Nephron progenitor cell (in vitro differentiated cells): ENCODE measurements at places on chromosomes 2 and 18.

DNA sequence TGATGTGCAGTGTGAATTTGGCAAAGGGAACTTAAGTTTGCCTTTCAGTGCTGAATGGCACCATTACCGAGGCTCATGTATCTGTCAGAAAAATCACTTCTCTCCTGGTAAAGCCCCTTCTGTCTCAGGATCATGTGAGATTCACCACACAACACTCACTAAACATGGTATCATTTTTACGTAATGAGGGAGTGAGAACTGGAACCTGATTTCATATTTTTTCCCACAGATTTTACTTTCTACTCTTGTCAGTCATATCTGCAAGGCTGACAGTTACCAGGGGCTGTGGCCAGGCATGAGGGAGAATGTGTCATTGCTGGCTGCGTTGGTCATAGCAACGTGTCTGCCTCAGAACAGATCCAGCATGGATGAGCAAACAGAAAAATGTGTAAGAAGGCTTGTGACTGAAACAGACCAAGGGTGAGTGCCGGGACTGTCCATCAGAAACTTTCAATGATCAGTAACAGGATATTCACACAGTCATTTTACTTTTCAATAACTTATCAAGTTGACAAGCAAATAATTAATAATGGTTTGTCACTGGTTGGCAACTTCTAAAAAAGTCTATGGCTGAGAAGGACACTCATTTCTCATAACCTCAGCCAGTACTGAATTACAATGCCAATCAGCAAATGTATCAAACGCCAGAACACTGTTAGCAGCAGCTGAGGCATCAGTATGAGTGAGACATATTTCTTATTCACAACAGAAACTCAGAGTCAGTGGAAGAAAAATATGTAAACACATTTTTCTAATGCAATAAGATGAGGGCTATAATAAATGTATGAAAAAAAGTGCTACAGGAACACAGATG, 100.5 kb downstream of the CDC42EP3 start:
- H3K4me3 ChIP-seq, result no peak overlapping the region
- H3K27me3 ChIP-seq, result no peaks in the 10 kb centered on the region
- no peak for DNase-seq

GRCh38 chr2:197011801-197012641, 85.5 kb upstream of the PGAP1 start:
- H3K27me3 ChIP-seq, result no peaks in the 10 kb centered on the region
- no peaks in the 10 kb centered on the region for H3K36me3 ChIP-seq
- peaks cover 23% of the 10 kb centered on the region for H3K4me1 ChIP-seq

DNA sequence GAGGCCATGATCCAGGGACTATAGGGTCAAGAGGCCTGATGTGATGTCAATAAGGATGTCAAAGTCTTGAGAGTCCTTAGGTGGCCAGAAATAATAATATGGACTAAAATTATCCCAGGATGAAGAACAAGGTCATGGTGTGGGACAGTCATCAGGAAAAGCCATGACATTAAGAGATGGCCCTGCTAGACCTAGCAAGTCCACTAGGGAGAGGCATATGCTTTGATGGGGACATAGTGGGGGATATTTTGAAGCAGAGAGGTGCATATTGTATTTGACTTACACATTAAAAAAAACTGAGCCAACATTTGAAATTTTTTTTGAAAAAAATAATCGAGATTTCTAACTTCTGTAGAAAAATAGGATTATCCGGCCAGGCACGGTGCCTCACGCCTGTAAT, 53.3 kb upstream of the CXCR4 start:
- no peak overlapping the region for H3K4me3 ChIP-seq
- peaks cover 74% of the 10 kb centered on the region for H3K4me1 ChIP-seq
- H3K27ac ChIP-seq, result no peak overlapping the region
- DNase-seq, result no peak

- peaks cover 4% of the 10 kb centered on the region for H3K27me3 ChIP-seq
- H3K4me3 ChIP-seq, result no peak overlapping the region
- H3K4me1 ChIP-seq, result peaks cover 18% of the 10 kb centered on the region
- peak; percentile 22 for DNase-seq
- H3K27ac ChIP-seq, result no peak overlapping the region
Measured at GRCh38 chr18:3148930-3149535, 70.7 kb downstream of the MYOM1 start.

- peaks cover 3% of the 10 kb centered on the region for H3K36me3 ChIP-seq
- H3K27ac ChIP-seq, result no peak overlapping the region
- no peaks in the 10 kb centered on the region for H3K4me1 ChIP-seq
- H3K4me3 ChIP-seq, result no peak overlapping the region
Measured at GRCh38 chr2:80392441-80392840, 87.9 kb upstream of the LRRTM1 start.

DNA sequence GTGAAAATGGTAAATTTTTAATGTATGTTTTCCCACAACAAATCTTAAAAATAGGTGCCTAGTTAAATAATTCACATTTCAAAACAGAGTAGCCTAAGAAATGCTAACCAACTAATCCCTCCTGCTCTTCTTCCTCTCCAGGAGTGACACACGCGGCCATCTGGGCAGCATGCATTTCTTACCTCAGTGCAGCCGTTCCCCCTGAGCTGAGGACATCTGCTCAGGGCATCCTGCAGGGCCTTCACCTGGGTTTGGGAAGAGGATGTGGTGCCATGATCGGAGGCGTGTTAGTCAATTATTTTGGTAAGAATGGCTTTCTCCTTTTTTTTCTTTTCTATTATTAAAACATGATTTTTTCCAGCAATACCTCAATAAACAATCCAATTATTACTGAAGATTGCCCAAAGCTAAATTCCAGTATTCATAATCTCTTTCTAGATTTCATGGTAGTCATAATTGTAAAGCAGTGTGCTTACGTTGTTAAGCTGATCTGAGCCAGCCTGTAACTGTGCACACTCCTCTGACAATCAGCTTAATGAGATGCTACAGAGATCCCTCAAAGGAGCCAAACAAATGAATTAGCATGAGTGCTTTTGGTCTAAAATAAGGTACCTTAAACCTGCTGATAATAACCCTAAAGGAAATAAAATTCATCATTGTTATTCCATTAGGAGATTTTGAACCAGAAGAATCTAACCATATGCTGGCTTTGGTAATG, 45.8 kb downstream of the NEMP2 start:
- H3K4me3 ChIP-seq, result no peak overlapping the region
- peaks cover 35% of the 10 kb centered on the region for H3K36me3 ChIP-seq
- DNase-seq, result no peak
- H3K4me1 ChIP-seq, result no peaks in the 10 kb centered on the region

DNA sequence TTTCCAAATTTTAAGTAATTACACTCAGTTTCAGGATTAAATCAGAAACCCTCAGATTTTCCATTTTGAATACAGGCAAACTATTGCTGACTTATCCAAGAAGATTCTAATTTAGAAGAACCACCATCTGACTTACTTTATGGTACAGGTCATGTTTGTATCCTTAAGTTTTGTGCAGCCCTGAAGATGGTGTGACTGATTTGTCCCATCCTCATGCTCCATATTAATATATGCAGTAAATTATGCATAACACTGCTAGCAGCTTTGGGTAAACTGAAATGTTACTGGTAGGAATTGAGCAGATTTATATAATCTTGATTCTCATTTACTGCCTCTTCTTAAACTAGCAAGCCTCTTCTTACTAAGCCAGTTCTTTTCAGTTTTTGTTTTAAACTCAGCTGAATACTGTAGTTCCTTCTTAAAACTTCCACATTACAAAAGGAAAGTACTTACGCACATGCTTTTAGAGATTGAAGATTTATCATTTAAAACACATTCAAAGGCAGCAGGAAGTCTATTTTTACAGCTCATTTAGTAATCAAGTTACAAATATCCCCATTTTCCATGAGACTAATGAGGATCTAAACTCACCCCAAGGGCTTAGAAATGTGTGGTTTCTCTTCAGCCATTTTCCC, 25.7 kb downstream of the MEX3C start:
- H3K4me3 ChIP-seq, result no peak overlapping the region
- DNase-seq, result no peak
- no peaks in the 10 kb centered on the region for H3K4me1 ChIP-seq
- H3K27me3 ChIP-seq, result no peaks in the 10 kb centered on the region
- no peak overlapping the region for H3K27ac ChIP-seq

- H3K27me3 ChIP-seq, result peaks cover 11% of the 10 kb centered on the region
- DNase-seq, result no peak
- H3K4me1 ChIP-seq, result peaks cover 53% of the 10 kb centered on the region
- H3K27ac ChIP-seq, result no peak overlapping the region
- peaks cover 24% of the 10 kb centered on the region for H3K36me3 ChIP-seq
Measured at GRCh38 chr18:48816554-48816953, 134.2 kb downstream of the SMAD7 start.

- no peaks in the 10 kb centered on the region for H3K27me3 ChIP-seq
- DNase-seq, result no peak
- H3K4me3 ChIP-seq, result no peak overlapping the region
Measured at GRCh38 chr2:206935991-206936842, 3.1 kb upstream of the CPO start.

DNA sequence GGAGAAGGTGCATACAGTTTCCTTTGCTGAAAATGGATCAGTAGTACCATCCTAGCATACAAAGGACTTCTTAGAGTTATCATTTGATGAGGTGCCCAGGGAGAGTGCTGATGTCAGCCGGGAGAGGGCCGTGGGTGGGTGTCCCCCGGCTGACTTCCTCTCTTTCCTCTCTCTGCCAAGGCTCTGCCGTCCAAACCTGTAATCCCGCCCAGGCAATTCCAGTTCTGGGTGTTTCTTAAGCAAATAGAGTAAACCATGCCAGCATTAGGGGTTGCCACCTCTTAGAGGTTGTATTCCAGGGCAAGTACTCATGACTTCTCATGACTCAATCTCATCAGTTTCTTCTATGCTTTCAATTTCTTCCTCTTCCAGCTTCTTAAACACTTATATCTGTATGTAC, 117.2 kb downstream of the GATA6 start:
- no peak overlapping the region for H3K27ac ChIP-seq
- no peaks in the 10 kb centered on the region for H3K4me1 ChIP-seq
- H3K27me3 ChIP-seq, result peaks cover 18% of the 10 kb centered on the region

- H3K36me3 ChIP-seq, result no peaks in the 10 kb centered on the region
- H3K27ac ChIP-seq, result no peak overlapping the region
- no peak for DNase-seq
- no peaks in the 10 kb centered on the region for H3K4me1 ChIP-seq
- no peaks in the 10 kb centered on the region for H3K27me3 ChIP-seq
Measured at GRCh38 chr2:150234787-150235446, 252.6 kb downstream of the RND3 start.

DNA sequence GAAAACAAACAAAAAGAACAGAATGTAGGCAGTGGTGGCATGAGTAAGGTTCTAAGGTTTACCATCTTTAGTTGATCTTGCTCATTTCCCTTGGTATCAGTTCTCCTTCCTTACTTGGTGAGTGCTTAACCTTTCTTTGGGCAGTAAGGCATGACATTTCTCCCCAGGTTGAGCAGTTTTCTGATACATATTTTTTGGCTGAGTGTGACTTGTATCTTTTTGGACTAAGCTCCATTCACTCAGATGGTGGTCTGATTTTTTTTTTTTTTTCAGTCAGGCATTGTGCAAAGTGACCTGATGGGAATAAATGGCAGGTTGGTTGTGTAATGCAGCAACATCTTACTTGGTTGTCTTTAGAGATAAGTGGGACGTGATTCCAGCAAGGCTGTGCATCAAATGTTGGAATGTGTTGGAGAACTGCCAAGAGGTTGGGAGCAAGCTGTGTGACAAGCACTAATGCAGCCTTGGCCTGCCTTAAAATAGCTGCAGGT, 15.1 kb downstream of the SPTBN1 start:
- peaks cover 3% of the 10 kb centered on the region for H3K27me3 ChIP-seq
- H3K27ac ChIP-seq, result no peak overlapping the region
- H3K4me3 ChIP-seq, result no peak overlapping the region
- no peaks in the 10 kb centered on the region for H3K36me3 ChIP-seq
- H3K4me1 ChIP-seq, result peaks cover 15% of the 10 kb centered on the region

- H3K36me3 ChIP-seq, result peaks cover 6% of the 10 kb centered on the region
- no peak overlapping the region for H3K4me3 ChIP-seq
- no peaks in the 10 kb centered on the region for H3K27me3 ChIP-seq
Measured at GRCh38 chr2:108969856-108970255, 19.2 kb downstream of the EDAR start.

DNA sequence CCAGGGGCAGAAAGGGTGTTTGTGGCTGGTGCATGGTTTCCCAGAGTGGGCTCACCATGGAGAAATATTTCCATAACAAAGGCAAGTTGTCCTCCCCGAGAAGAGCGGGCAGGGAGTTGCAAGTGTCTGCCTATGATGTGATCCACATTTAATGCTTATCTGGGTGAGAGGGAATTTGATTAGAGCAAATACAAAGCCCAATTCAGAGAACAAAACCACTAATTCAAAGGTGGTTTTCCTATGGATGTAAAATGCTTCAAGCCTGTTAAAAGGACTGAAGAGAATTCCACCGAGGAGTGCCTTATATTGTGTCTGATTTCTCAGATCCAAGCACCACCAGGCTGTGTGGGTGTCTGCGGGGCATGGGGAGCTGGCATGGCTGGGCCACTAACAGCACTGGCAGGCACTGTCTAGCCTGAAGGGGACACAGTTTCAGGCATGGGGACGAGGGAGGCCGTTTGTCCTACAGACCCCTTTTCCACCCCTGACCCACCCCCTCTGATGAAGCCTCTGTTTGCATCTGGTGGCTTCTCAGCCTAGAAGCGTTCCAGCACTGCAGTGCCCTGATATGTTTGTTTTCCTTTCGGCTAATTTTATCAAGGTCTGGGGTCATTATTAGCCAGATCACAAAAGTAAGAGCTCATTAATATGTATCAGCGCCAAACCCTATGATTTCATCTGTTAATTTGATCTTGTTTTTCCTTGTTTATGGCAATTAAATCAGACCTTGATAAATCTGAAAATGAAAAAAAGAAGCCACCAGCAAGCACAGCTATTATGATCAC, 357.3 kb downstream of the HRH4 start:
- DNase-seq, result peak; percentile 5
- no peak overlapping the region for H3K4me3 ChIP-seq
- H3K27ac ChIP-seq, result peak overlapping the region; percentile 80
- peaks cover 50% of the 10 kb centered on the region for H3K4me1 ChIP-seq
- peaks cover 12% of the 10 kb centered on the region for H3K36me3 ChIP-seq
- peaks cover 10% of the 10 kb centered on the region for H3K27me3 ChIP-seq

DNA sequence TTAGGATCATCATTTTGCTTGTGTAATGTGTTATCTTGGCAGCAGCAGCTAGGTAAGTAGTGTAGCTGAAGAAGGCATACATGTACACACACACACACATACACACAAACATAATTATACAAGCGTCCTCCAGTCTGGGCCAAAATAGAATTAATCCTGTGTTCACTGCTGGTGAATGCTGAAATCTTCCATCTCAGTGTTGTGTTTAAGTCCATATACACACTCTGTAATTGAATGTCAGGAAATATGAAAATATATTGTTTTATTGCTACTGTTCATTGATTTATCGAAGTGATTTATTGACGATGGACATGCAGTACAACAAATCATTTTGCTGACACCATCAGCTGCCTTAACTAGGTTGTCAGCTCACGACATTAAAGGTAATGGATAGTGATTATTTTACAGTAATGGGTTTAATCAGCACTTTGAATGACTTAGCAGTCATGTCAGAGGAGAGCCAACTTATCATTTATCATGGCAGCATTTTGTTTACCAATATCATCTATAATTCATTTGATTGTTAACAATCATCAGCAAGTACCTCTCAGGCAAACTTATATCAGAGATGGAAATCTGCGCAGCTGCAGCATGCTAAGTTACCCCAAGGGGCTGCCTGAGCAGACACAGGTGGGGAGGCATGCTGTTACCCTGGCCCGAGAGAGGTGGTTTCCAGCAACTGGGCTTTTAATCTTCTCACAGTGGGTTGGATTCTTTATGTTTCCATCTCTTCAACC, 83.7 kb upstream of the FSHR start:
- H3K27ac ChIP-seq, result no peak overlapping the region
- H3K27me3 ChIP-seq, result no peaks in the 10 kb centered on the region
- peaks cover 18% of the 10 kb centered on the region for H3K4me1 ChIP-seq
- DNase-seq, result no peak
- no peaks in the 10 kb centered on the region for H3K36me3 ChIP-seq
- no peak overlapping the region for H3K4me3 ChIP-seq
